HepG2 (cell line): ENCODE measurements at places on chromosomes 6 and 20. TPM values are rescaled to one million over a fixed set of nuclear protein-coding genes. Genes with fewer than 3 reads are reported as not detected.

The ASIP gene
- not detected in 2 replicates for total RNA-seq

The CLDN20 gene
- not detected in 2 replicates for total RNA-seq

The MLN gene
- not detected in 2 replicates for total RNA-seq

The MUC21 gene
- total RNA-seq: not detected in 2 replicates

DNA sequence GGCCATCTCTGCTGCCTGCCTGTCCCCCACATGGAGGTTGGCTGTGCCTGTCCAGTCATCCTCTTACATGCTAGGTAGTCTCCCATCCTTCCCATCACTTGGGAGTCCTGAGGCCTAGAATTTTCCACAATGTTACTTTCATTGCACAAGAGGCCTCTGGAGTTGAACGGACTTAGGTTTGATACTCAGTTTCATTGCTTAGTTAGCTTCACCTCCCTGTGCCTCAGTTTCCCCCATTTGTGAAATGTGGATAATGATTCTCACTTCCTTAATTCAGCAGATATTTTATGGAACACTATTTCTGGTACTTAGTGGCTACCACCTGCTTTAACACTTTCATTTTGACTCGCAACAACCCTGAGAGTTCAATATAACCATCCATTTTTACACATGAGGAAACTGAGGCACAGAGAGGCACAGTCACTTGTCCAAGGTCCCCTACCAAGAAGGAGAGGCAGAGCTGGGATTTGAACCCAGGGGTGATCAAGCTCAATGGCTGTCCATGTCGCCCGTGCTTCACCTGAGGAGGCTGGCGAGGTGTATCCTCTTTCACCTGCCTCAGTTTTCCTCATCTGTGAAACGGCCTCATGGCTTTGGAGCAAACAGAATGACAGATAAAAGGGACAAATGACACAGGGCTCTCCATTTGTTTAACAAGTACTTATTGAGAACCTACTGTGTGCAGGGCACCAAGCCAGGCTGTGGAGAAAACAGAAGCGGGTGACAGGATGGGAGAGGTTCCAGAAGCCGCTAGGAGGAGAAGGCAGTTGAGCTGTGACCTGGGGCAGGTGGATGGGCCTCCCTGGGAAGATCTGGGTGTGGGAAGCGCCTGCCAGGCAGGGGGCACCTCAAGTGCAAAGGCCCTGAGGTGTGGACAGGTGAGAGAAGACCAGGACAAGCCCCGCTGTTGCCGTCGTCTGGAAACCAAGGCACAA is 154.3 kb upstream of the PTPN1 start:
- DNase-seq: no peak

GRCh38 chr6:56837322-56837894 is 117.5 kb upstream of the BEND6 start:
- no peak for DNase-seq

- no peak for DNase-seq
These were observed 116.6 kb downstream of the ZFAND3 start for GRCh38 chr6:37936150-37936549.

DNA sequence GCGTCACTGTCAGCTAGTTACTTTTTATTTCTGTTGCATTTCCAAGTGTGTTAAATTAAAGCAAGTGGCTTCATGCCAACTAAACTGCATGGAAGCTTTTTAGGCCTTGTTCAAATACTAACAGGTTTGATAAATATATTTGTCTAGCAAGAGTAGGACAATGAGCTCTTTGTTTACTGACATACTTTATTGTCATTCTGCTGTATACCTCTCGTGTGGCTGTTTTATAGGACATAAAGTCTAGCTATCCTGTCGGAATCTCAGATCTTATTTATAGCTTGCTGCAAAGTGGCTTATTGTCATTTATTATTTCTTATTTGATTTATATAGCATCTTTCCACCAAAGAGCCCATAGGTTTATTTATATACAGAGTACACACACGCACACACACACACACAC is 711.1 kb downstream of the KIF16B start:
- no peak for DNase-seq

- DNase-seq: peak; percentile 54
These were observed 9.0 kb downstream of the C20orf203 start for GRCh38 chr20:32664678-32665159.

- DNase-seq: peak; percentile 9
These were observed 28.4 kb upstream of the EPM2A start for GRCh38 chr6:145763742-145764141.

DNA sequence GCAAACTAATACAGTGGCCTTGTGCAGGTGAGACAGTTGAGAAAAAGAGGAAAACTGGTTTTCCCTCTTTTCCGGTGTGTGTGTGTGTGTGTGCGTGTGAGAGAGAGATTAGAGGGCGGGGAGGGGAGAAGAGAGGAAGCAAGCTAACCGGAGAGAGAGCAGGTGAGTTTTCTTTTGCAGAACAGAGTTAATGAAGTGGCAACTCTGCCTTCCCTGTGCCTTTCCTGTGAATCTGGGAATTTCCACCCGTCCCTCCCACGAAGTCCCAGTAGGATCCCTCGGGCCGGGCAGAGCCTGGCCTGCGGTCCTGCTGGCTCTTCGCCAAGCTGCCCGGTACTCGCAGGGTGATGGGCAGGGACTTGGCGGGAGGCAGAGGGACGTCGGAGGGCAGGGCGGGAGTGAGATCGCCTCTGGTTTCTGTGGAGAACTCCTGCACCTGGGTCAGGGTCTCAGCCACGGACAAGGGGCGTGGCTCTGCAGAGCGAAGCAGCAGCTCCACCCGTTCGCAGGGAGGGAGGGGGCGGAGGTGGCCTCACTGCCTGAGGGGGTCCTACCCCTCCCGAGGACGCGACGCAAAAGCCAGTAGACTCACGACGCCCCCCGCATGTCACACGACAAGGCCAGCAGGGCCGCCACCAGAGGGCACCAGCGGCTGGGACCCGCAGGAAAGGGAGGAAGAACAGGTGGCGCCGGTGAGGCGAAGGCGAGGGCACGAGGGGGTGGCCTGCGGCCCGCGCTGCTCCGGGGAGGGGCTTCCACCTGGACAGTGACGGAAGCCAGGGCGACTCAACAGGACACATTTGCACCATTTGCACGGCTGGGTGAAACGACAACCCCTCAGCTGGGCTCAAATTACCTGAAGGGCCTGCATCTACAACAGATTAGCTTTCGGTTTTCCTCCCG is 51.2 kb upstream of the RNF182 start:
- peak; percentile 69 for DNase-seq

DNA sequence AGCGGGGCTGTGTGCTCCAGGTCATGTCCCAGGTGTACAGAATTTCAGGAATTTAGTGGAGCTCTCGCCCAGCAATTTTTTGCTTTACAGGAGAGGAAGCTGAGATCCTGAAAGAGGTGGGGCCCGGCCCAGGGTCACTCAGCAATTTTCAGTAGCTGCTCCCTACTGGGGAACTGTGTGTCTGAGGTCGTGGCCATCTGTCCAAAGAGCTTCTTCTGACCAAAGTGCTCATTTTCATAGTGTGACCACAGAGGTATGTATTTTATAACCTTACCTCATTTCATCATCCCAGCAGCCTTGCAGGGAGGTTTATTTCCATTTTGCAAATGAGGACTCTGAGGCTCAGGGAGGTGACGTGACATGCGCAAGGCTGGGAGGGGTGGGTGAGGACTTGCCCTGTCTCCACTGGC is 46.3 kb downstream of the FAM209B start:
- DNase-seq: no peak

GRCh38 chr20:18256440-18257090 is 31.8 kb upstream of the ZNF133 start:
- no peak for DNase-seq

- DNase-seq: no peak
These were observed 85.2 kb upstream of the CCDC167 start for GRCh38 chr6:37584654-37585522.

DNA sequence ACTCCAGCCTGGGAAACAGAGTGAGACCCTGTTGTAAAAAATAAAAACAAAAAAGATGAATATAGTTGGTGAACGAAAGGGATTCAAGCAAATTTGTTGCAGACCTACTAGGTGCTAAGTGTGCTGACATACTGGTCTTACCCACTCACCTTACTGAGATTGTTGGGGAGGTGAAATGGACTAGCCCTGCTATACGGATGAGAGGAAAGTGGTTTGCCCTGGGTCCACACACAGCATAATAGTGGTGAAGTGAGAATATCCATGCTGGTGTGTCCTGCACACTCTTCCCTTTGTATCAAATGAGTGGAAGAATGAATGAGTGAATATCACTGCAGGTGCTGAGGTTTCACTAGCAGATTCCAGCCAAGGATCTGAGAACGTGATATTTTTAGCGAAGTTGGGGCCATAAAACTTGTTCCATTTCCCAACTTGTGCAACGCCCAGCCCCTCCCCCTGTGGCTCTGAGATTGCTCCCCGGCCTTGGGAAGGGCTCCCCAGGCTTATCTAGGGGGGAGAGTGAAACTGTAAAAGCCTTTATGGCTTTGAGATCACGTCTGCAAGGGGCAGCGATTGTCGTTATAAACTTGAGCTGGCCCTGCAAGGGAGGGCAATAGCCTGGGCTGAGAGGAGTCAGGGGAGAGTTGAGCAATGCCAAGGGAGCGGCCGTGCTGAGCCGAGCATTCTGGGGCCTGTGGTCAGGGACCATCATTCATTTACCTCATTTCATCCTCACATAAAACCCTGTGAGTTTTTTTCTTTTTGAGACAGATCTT is 33.2 kb upstream of the TTPAL start:
- DNase-seq: no peak

GRCh38 chr6:85673198-85674139 is 30.8 kb upstream of the SYNCRIP start:
- no peak for DNase-seq

DNA sequence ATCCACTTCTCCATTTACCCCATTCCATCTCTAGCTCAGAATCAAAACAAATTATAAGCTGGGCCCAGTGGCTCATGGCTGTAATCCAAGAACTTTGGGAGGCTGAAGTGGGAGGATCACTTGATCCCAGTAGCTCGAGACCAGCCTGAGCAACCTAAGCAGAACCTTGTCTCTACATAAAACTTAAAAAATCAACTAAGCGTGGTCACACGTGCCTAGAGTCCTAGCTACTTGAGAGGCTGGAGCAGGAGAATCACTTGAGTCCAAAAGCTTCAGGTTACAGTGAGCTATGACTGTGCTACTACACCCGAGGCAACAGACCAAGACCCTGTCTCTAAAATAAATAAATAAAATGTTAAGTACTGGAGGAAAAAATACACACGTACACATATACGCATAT is 74.7 kb upstream of the RUNX2 start:
- DNase-seq: no peak
